ENCODE measurements at places on chromosomes 1 and 21.

GRCh38 chr1:5939271-5940170 lies 52.7 kb downstream of the NPHP4 start:
- no peak for DNase-seq

GRCh38 chr1:109050228-109050995 lies 8.5 kb upstream of the WDR47 start:
- DNase-seq = no peak

DNA sequence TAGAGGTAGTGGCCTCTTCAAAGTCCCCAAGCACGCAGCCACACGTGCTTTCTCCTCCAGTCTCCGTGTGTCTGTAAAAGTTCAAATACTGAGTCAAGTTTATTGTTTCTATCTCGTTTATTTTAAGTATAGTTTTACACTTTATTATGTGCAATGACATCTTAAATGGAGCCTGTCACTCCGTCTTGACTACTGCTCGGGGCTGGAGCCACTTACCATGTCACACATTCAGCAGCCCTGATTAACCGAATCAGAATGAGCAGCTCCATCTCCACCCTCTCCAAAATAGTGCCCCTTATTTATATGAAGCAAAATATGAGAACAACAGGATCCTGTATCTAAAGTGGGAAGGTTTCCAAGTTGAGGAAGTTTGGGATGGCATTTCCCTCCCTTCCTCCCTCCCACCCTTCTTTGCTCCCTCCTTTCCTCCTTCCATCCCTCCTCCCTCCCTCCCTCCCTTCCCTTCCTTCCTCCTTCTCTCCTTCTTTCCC lies 201.0 kb downstream of the PBX1 start:
- DNase-seq = no peak

DNA sequence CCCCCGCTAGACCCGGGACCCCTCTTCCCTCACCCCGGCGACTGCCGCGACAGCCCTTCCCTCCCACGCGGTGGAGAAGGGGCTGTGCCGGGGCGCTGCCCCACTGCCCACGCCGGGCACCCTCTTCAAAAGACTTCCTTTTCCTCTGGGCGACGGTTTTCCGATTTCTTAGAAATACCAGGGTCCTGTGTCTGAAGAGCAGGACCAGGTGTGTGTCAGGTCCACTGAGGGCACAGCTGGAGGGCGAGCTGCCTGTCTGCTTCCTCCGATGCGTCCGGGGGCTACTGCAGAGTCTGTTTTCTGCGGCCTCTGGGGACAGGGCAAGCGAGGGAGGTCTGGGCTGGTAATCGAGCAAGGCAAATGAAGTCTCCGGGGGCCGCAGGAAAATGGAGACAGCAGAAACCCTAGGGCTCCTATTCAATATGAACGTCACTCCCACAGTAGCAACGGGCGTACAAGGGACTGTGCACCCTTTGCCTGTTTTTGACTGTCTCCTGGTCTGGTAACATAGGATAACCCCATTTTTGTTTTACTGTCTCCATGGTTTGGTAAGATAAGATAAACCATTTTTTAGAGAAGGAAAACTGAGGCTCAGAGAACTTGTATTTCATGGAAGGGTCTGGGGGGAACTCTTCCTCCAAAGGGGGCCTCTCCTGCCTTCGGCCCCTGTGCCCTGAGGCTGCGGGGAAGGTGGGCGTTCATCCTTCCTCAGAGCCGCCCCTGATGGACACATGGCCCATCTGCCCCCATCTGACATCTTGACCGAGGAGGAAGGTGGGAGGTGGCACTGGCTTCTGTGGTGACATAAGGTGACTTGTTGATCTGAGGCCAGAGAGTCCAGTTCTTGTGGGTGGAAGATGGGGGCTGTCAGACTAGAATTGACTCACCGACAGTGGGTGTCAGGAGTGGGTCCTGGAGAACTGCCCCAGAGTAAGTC lies 970 bp downstream of the TNFRSF1B start:
- DNase-seq = peak; percentile 24

DNA sequence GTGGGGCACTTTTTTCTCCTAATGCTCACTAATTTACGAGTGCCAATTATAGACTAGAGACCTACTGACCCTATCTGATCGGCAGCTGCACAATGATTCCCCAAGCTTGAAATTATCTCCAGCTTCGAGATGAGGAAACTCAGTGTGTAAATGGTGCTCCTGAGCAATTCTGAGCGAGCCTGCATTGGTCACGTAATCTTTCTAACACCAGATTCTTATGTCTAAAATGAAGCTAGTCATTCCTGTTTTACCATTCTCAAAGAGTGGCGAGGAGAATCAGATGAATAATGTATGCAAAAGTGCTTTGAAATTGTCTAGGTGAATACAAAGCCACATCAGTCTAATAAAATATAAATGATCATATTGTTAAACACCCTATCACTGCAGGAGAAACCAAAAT lies 318.1 kb upstream of the FAM78B start:
- no peak for DNase-seq

- DNase-seq = no peak
These were observed 182.0 kb downstream of the LMX1A start for GRCh38 chr1:165174491-165174890.

- no peak for DNase-seq
These were observed 636 bp upstream of the YRDC start for GRCh38 chr1:37808369-37809319.

DNA sequence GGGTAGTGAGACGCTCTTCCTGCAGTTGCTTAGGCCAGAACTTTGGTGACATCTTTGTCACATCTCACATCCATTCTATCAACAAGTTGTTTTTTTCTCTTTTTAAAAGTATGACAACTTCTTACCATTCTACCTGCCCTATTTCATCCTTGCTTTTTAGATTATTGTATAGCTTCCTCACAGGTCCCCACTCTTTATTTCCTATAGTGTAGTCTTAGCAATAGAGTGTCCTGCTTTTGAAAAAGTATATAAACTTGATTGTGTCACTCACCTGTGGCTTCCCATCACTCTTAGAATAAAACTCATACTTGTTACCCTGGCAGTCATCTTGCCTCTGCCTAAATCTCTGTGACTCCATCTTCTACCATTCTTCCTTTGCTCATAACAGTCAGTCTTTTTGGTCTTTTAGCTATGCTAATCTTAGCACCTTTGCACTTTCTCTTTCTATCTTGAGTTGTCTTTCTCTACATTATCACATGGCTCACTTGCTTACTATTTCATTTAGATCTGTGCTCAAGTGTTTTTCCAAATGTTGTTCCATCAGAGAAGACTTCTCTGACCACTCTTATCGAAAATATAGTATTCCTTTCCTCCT lies 9.5 kb downstream of the CDC73 start:
- no peak for DNase-seq

DNA sequence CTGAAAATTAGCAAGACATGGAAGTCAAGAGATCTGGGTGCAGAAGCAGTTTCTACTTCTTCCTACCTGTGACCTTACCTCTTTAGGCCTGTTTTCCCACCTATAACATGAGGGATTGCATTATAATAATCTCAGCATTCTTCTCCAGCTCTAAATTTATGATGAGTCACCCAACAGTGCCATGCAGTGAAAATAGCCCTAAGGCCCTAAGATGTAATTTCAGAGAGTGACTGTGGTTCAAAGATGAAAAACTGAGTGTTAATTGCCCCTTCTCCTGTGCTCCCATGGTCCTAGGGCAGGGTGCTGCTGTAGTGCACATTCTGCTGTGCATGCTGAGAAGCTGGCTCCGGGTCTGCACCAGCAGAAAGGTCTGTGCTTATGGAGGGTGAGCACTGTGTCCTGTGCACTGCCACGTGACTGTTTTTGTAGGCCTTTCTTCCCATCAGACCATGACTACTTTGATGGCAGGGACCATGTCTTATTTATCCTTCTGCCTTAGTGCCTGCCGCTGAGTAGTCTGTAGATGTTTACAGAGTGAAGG lies 29.7 kb downstream of the JUN start:
- DNase-seq = no peak

DNA sequence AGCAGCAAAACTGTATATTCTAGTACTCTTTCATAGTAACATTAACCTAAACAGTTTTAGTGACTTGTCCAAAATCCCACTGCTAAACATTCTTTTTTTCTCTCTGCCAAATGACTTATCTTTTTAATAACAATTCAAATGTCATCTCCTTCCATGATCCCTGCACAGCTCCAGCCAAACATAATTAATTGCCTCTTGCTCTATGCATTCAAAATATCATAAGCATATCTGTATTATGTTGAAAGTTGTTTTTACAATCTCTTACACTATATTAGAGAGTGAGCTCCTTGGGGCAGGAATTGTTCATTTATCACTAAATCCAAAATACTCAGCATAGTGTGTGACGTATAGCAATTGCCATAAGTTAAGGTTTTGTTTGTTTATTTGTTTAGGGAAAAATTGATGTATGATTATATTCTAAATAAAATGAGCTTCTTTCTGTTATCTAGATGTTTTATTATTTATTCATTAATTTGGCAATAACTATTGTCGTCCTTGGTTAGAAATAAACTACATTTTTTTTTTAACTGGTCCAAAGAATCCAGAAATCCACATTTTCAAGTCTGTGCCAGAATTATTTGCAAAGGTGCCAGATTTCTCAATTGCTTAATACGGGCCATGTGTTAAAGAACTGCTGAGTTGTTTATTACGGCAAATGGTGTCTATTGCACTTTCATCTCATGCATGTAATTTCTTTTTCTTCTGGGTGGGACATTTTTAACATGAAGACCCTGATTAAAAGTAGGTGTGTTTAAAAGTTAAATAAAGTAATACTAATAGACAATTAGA lies 577.2 kb upstream of the ZRANB2 start:
- DNase-seq = no peak

DNA sequence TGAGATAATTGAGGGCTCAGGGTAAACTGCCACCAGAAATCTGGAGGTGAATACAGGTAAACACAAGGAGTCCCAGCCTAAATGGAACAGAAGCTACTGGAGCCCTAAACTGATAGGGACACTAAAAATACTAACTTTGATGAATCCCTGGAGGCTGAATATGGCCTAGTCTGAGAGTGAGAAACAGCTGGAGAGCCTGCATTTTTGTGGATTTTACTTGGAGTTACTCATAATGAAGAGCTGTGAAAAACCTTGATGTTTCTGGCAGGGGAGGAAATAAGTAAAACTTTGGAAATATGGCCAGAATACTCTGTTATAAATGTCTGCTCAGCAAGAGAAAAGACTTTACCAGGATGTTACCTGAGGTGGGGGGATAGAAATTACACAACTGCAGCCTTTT lies 164.4 kb downstream of the LIPI start:
- no peak for DNase-seq

DNA sequence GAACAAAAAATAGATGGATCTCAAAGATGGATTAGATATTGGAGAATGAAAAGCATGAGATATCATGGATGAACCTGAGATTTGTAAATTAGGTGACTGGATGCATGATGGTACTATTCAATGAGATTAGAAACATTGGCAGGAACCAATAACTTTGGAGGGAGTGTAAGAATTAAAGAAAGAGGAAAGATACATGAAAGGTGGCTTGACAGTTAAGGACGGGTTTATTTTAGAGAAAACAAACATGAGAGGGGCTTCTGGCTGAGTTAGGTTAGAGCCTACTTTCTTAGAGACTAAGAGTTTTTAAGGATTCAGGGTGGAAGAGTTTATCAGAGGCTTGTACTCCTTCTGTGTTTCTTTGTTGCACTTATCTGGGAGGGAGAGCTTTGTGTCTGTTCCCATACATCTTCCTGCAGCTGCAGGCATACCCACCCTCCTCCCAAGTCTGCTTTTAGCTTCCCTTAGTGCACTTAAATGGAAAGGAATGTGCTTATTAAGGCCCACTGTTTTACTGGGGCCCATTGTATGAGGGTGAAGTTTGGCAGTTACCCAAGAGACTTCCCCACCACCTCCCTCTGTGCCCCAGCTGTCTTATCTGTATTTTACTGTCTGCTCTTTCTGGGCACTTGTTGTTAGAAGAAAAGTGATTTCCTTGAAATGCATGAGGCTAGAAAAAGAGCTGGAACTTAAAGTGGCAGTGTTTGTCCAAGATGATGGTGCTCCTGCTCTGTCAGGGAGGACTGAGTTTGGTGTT lies 26.1 kb upstream of the CR2 start:
- no peak for DNase-seq

GRCh38 chr21:39662411-39662953 lies 49.7 kb downstream of the B3GALT5 start:
- DNase-seq = no peak

DNA sequence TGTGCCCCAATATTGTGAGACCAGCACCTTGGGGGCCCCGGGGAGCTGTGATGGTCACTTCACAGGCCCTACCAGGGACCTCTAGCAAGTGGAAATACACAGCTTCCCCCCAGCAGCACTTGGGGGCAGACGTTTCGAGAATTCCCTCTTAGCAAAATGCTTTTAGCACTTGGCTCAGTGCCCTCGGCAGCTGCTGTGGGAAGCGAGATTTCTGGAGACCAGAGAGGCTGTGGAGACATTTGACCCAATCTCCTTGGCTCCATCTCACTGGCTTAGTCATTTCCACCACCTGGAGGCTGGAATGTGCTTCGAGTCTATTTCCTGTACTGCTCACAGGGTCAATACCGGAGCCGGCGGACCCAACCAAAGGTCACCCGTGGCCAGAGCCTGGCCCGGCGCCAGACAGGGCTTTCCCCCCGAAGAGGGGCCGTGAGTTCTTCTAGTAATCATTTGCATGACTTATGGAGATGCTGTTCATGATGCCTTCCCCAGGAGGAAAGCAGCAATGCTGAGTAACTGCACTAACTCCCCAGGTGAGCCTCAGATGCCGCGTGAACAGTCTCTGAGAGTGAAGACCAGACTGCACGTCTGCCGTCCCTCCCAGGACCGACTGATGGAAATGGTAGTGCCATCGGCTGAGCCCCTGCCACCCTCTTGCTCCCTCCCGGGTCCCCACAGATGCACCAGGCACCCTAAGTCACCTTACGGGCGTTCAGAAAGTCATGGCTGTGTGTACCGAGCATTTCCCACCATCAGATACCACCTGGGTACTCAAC lies 4.4 kb upstream of the C2CD2 start:
- DNase-seq = no peak

DNA sequence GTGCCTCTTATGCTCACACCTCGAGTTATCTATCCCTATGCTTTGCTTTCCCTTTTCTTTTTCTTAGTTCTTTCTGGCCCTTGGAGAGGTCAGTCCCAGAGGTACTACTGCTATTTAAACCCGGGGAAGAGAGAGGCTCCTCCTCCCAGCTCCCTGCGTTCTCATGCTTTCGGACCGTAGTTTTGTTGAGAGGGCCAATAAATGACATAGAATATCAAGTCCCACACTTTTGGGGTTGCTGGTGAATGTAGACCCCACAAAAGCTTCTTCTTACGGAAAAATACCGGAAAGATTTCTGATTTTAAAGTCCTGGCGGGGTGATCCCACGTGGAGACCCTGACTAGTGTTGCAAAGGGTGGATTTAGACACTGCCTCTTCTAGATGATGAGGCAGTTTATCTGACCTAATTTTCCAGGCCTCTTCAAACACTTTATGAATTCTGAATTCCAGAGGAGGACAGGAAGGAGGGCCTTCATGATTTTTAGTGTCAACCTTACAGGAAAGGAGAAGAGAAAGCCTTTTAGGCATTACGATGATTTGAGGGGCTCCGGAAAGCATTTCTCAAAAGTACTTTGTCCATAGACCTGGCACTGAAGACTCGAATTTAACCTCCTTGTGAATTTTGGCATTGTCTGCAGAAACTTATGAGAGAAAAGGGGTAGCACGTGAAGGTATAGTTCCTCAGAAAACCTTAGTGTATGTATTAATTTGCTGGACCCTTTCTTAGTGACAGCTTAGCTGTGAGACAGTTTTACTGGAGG lies 694 bp downstream of the TMEM167B start:
- DNase-seq = no peak

GRCh38 chr1:145858901-145859490 lies at the start of gene PIAS3:
TSS of gene PIAS3 (minus strand) at chr1:145859081. CDS start at chr1:145858990, 91 bp downstream.
- peak; percentile 79 for DNase-seq

GRCh38 chr1:2229037-2229864 lies 1.1 kb downstream of the SKI start:
- DNase-seq = peak; percentile 61
